GM19239 (cell line): ENCODE measurements at places on chromosomes 3 and 15.

- DNase-seq: no peak
Observed at GRCh38 chr3:44981220-44981619, 5.2 kb downstream of the EXOSC7 start.

GRCh38 chr3:169268286-169268776 is 395.2 kb downstream of the MECOM start:
- DNase-seq: no peak

GRCh38 chr3:184811663-184811998 is 335 bp upstream of the VPS8 start:
- DNase-seq: no peak

GRCh38 chr3:133670525-133670995 is 8.8 kb upstream of the TOPBP1 start:
- no peak for DNase-seq

- DNase-seq: no peak
Observed at GRCh38 chr3:29397406-29397805, 116.5 kb downstream of the RBMS3 start.

GRCh38 chr15:40420793-40421192 is 15.2 kb downstream of the IVD start:
- DNase-seq: no peak

- no peak for DNase-seq
Observed at GRCh38 chr3:10189557-10190354, 25.0 kb downstream of the IRAK2 start.

DNA sequence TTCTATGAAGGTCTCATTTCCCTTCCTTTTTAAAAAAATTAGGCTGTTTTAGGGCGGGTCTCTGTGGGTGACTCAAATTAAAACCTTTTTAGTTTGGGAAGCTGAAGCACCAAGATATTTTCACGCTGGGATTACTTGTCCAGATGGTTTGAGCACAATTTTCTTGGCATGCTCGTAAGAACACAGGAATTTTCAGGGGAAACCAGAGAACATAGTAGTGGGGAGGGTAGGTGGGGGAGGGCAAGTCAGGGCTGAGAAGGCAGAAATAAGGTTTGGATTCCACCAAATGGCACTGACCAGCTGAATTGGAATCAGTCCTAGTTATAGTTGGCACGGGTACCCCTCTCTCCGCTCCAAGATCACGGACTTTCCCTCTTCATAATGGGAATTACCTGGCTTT is 97.3 kb upstream of the LRIG1 start:
- no peak for DNase-seq

- no peak for DNase-seq
Observed at GRCh38 chr3:151579571-151580270, 118.9 kb upstream of the IGSF10 start.

GRCh38 chr3:108661699-108662098 is 72.2 kb downstream of the DZIP3 start:
- no peak for DNase-seq

DNA sequence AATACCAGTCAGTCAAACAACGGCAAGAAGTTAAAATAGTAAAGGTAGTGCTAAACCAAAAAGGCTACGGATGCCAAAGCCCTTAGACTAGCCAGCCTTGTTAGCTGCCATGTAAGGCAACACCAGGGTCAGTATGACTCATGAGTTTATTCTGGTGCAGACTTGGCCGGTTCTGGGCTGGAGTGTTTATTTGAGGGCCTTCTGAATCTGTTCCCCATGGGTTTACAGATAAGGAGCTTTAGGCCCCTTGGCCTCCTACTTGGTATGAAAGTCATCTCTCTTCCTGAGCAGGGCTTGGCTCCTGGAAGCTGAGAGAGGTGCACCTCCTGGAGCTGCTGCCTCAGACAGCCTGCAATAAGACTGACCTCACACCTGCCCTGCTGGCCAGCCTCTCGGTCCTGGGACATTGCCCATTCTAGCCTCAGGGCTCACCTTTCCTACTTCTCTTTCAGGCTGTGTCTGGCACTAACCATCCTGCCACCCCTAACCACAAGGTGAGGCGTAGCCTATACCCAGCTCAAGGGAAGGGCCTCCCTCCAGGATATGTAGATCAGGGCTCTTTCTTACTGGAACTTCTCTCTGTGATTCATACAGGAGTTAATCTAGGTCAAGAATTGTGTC is 10.4 kb upstream of the RTP1 start:
- no peak for DNase-seq

- DNase-seq: no peak
Observed at GRCh38 chr3:13161021-13161759, 88.0 kb upstream of the IQSEC1 start.

DNA sequence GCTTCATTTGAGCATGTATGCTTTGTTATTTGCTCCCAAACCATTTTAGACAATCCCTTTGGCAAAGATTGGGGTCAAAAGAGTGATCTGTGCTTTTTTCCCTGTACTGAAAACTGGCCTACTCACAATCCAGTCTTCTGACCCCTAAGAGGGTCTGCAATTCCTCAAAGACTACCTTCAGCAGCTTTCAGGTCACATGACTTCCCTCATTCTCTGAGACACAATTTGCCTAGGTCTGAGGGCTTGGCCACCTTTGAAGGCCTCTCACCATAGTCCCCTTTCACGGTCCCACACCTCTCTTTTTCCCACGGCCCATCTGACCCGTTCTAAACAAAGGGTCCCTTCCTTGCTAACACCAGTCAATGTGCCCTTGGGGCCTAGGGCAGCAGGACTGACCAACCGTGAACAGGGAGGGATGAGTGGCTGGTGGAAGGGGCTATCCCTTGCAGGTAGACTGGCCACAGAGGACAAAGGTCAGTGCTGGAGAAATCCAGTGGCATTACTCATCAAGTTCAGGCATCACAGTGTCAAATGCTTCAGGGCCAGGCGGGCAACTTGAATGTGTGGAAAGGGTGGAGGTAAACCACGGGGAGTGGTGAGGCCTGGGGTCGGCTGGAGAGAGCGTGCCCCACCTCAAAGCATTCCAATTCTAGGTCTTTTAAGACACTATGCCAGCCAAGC is 10.8 kb downstream of the RASL12 start:
- DNase-seq: no peak

DNA sequence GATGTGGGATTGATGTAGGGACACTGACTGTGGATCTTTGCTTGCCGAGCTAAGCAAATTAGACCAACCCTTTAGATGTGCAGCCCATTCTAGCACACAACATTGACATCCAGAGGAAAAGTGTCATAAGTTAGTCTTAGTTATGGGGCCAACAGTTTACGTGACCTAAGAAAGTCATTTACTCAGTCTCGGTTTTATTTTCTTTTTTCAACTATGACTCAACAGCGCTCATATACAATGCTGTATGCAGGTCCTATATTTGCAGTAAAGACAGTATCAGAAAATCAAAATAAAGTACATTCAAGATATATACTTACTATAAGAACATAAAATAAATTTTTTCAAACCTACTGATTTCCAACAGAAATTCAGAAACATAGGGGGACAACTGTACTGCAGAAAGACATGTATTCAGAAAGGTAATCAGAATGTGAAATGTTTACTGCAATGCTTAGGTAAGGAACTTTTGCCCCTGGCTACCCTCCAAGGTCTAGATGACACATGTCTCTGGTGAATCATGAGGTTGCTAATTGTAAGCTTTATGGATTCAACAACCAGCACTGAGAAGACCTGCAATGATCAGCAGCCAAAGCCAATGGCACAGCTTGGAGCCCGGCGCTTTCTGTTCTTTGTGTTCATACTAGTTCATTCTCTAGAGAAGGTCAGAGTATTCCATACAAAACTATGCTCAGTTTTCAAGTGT is 317.5 kb upstream of the CNTN6 start:
- DNase-seq: no peak

DNA sequence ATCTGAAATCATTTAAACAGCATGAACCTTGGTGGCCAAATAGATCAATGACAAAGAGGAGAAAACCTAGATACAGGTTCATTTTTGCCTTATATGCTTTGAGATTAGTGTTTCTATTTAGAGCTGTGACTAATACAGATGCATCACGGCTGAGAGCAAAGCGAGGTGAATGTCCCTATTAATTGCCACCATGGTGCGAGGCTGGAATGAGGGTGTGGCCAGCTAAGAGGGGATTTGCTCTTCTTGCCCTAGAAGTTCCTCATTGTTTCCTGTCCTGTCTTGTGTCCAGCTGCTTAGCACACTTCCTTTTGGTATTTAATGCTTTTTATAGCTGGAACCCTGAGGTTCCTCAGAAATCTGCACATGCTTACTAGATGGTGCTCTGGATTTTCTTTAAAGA is 339.1 kb upstream of the RGMA start:
- no peak for DNase-seq

GRCh38 chr3:128850544-128850943 is 28.9 kb upstream of the ACAD9 start:
- no peak for DNase-seq

- DNase-seq: no peak
Observed at GRCh38 chr3:114846252-114846651, 300.8 kb downstream of the ZBTB20 start.

DNA sequence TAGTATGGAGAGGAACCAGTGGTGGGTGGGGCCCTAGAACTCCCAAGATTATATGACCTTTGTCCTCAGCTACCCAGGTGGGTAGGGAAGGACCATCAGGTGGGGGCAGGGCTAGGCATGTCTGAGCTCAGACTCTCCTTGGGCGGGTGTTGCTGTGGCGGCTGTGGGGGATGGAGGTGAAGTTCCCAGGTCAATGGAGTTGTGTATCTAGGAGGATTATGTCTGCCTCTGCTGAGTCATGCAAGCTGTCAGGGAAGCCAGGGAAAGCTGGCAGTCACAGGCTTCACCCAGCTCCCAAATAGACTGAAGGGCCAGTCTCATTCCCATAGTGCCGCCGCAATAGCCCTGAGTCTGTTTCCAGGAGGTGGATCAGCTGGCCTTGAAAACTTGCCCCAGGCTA is 139.7 kb upstream of the CFAP20DC start:
- no peak for DNase-seq

GRCh38 chr15:57273402-57273801 is 102.9 kb upstream of the CGNL1 start:
- no peak for DNase-seq

DNA sequence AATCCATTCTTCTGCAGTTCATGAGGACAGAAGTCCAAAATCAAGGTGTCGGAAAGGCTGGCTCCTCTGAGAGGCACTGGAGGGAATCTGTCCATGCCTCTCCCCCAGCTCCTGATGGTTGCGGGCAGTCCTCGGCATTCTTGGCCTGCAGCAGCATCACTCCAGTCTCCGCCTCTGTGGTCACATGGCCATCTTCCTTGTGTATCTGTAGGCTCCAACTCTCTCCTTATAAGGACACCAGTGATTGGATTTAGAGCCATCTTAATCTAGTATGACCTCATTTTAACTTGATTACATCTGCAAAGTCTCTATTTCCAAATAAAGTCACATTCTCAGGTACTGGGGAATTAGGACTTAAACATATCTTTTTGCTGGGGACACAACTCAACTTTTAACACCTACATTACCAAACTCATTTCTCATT is 56.0 kb upstream of the FLNB start:
- DNase-seq: no peak

DNA sequence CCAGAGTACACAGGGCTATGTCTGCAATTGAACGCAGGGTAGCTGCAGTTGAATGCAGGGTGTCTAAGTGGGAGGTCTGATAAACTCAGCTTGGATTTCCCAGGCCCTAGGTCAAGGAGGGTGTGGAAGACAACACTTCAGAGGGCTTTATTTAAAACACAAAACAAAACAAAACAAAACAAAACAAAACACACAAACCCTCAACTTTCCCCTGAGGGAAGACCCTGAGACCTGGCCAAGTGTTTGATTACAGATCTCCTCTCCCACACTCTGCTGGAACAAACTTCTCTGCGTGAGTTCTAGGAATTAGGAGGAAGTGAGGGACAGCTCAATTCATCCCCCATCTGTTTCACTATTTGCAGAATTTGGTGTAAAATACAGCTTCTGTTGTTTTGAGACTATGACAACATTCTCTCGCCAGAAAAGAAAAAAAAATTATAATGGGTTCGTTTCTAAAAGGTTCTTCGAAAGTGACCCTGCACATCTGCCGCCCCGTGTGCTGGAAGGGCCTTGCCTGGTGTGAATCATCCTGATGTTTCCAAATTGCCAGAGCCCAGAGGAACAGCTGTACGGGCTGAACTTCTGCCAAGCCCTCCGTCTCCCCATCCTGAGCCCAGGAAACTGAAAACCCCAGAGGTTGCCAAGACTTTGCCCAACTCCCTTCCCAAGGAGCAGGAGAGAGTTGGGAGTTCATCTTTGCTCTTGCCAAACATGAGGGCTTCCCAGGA is 73.3 kb upstream of the RAD18 start:
- DNase-seq: no peak

GRCh38 chr15:74763416-74763815 is 14.8 kb downstream of the CYP1A2 start:
- DNase-seq: no peak

DNA sequence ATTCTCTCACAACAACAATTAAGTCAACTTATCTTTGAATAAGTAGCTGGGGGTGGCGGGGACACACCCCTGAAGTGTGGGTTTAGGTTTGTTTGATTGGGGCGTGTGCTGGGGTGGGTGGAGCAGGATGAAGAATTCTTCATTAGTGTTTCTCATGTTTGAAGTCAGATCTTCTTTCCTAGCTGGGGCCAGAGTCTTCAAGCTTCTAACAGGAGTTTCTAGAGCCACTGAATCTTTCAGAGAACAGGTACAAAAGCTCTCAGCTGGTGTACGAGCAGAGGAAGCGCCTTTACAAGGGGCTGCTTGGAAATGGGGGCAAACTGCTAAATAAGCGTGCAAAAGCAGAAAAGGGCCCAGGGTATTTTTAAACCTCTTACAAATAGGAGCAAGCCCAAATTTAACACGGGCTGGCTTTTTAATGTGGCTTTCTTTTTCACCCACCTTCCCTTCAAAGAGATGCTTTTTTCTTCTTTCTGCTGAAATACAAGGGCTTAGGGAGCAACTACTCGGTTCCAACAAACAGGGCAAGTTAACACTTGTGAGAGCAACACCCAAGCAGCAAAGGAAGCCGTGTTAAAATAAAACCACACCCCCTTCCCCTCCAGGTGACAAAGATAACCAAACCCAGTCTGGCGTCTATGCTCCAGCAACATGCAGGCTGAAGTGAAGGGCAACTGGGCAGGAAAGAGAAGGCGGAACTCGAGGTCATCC is 86.9 kb upstream of the RASGRP1 start:
- no peak for DNase-seq

DNA sequence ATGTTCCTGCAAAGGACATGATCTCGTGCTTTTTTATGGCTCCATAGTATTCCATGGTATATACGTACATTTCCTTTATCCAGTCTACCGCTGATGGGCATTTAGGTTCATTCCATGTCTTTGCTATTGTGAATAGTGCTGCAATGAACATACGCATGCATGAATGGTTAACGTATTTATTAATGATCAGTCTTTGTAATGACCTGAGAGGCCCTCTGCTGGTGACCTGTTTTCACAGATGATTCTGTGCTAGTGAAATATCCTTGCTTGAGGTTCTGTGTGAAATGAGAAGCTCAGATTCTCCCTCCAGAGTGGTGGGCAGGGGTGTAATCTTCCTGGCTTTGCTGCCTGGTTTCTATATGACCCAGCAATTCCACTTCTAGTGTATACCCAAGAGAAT is 160.2 kb upstream of the RASGRP1 start:
- no peak for DNase-seq

DNA sequence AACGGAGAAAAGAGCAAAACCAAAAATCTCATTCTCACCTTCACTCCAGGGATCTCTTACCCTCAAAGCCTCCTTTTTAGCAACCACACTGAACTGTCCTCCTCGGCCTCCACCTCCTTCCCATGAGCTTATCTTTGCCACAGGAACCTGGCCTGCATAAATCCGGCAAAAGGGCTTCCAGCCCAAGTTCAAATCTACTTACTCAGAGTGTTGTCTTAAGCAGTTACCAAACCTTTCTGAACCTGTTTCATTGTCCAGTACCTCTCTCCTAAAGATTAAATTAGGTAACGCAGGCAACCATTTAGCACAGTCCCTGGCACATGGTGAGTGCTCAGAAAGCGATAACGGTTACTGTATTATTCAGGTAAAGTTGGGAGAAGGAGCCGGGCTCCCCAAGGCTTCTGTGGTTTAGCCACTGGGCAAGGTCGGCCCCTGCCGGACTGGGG is 777 bp downstream of the CIB1 start:
- DNase-seq: no peak
